ENCODE measurements at places on chromosomes 11 and 22.
A peak's percentile ranks its signal among the peaks of the same experiment; 100 is the strongest.

GRCh38 chr11:131885431-131885830 lies 515.0 kb downstream of the NTM start:
- no peak for DNase-seq

- no peak for DNase-seq
Measured at GRCh38 chr11:40514124-40514523, 945.3 kb downstream of the LRRC4C start.

DNA sequence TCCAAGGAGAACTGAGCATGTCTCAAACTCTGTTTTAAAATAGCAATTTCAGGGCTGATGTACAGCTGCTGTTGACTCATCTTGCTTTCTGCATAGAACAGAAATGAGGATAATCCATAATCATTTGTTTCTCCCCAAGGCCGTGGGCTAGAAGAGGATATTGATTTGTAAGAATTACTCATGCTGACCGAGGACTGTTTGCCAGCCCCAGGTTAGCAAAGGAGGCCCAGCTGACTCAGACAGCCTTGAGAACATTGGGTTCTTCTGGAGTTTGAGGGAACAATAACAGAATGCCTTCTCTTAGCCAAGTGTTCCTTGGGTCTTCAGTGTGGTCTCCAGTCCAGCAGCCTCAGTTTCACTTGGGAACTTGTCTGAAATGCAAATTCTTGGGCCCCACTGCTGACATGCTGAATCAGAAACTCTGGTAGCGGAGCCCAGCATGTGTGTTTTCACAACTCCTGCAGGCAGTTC lies 92.0 kb downstream of the ZC3H12C start:
- DNase-seq, result no peak

GRCh38 chr11:72824811-72825505 lies 10.7 kb downstream of the ATG16L2 start:
- DNase-seq, result no peak

DNA sequence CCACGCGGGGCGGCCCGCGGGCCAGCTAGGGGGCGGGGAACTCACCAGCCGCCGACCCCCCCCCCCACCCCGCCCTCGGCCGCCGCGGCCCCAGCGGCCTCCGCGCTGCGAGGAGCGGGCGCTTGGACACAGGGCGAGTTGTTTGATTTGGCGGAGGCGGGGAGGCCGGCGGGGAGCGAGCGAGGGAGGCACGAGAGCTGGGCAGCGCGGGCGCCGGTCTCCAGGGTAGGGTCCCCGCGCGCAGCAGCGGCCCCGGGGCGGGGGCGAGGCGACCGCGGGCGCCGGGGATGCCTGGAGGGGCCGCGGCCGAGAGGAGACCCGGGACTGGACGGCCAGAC lies 64.4 kb downstream of the NAV2 start:
- no peak for DNase-seq

- peak; percentile 72 for DNase-seq
Measured at GRCh38 chr11:78798663-78799062, 224.0 kb upstream of the NARS2 start.

DNA sequence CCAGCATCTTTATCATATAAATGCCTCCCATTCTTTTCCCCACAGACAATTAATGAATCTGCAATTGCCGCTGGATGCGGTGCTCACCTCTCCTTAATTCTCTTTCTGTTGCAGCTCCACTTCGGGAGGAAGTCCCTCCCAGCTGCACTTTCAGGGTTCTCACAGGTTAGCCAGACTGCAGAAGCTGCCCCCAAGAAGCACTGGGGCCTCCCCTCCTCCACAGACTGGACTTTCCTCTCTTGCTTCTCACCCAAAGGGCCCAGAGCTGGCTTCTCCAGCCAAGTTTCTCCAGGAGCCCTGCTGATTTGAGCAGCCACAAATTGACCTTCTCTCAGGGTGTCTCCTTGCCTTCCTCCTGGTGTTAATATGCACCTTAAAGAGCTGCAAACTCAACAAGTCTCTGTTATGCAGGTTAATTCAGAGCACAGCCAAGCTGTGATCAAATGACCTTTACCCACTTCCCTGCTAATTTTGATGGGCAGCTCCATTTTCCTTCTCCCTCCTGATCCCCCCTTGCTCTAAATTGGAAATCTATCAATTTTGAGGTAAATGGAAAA lies 298.9 kb downstream of the BUD13 start:
- DNase-seq, result no peak

GRCh38 chr22:23504516-23504915 lies 75.6 kb downstream of the IGLL1 start:
- DNase-seq, result no peak

DNA sequence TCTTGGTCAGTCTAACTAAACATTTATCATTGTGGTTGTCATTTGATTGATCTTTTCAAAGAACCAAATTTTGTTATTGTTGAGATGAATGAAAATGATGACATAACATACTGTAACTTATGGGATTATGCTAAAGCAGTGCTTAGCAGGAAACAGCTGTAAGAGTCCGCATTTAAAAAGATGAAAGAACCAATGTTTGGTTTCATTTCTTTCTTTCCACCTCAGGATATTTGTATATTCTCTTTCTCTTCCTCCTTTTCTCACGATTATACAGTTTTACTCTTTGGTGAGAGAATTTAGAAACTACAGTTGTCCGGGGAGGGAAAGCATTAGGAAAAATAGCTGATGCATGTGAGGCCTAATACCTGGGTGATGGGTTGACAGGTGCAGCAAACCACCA lies 23.1 kb downstream of the PIH1D2 start:
- no peak for DNase-seq

- DNase-seq, result no peak
Measured at GRCh38 chr11:111934306-111934705, 2.8 kb upstream of the DIXDC1 start.

GRCh38 chr22:39915295-39915726 lies 14.4 kb downstream of the GRAP2 start:
- no peak for DNase-seq

DNA sequence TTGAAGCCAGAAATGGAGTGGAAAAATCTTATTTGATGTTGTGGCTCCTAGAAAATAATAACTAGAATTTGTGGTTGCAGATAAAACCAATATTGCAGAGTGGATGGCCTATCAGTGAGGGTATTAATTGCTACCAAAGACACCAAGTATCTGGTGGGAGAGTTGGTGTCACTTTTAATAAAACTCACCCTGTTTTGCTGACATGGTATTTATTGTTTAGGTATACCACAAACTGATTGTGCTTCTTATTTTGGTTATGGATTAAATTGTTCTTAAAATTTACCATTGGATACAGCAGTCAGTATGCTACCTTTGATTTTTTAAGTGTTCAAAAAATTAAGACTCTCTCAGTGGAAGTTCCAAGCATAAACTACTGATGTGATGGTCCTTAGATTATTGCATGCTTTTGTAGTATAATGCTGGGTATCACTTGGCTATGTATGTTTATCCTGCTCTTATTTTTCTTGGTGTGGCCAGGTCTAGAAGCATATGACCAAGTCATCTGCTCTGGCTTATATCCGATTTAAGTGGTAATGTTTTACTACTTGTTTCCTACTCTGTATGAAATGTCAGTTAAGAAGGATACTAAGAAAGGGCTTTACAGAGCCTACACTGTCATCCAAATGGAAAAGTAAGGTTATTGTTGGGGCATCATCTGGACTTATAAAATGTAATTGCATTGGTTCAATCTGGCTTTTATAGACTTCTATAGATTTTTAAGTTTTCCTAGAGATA lies 101.6 kb downstream of the ARHGAP42 start:
- no peak for DNase-seq

DNA sequence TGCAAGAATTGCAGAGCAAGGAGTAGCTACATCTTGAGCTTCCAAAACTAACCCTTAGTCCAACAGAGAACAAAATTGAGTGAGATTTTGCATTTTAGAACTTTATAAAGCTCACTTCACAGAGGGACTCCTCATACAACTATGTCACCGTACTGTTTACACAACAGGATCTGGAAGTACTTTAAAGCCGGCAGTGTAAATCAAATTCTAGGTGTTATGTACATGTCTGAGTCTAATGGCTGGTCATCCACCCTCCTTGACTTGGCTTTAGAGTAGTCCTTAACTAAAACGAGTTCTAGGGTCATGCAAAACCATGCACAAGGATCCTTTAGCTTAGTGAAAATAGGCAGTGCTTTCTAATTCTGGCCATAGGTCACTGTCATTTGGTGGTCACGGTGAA lies 23.5 kb downstream of the IRAG1 start:
- no peak for DNase-seq

DNA sequence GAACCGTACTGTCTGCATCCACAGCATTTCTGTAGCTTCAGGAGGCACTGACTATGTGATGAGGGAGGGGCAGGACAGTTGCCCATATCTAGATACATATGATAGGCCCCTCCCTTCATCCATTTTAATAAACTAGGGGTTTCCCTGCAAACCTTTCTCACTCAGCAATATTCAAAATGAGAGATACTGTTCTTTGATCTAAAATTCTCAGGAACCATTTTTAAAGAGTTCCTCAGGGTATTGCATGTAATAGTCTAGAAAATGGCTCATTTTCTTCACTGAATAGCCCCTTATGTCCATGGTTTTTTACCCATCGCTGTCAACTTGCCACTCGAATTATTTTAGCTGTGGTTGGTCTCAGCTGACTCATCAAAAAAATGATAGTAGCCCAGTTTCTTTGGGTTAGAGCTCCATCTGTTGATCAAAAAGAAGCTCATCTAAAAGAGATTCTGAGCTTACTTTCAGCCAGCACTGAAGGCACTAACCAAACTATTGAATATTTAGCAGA lies 37.0 kb upstream of the DNAJB7 start:
- DNase-seq, result peak; percentile 4

- DNase-seq, result no peak
Measured at GRCh38 chr22:19997561-19998231, 18.9 kb downstream of the ARVCF start.

- no peak for DNase-seq
Measured at GRCh38 chr11:2392241-2392959, 8.2 kb upstream of the TSSC4 start.
